Thyroid gland (tissue), 4 donors: ENCODE measurements at places on chromosomes 5 and 9. TPM values are rescaled to one million over a fixed set of nuclear protein-coding genes. Genes with fewer than 3 reads are reported as not detected.
A peak's percentile ranks its signal among the peaks of the same experiment; 100 is the strongest.

TMEM252 gene
- not detected for total RNA-seq

CSF1R gene
- total RNA-seq: 9.1 TPM

RNF14 gene
- 57.7 TPM for total RNA-seq

REEP2 gene
- total RNA-seq: 0.54 TPM

SLC6A7 gene
- not detected for total RNA-seq

PCDHA4 gene
- 2.1 TPM for total RNA-seq

FAM169A gene
- 26.2 TPM for total RNA-seq

LMX1B gene
- 1.0 TPM for total RNA-seq

GRCh38 chr5:127295454-127295853, 4.9 kb downstream of the MEGF10 start:
- H3K27ac ChIP-seq: no peak overlapping the region
- no peaks in the 10 kb centered on the region for H3K36me3 ChIP-seq
- no peak for DNase-seq
- H3K27me3 ChIP-seq: no peaks in the 10 kb centered on the region

- no peaks in the 10 kb centered on the region for H3K27me3 ChIP-seq
- no peaks in the 10 kb centered on the region for H3K36me3 ChIP-seq
- H3K4me1 ChIP-seq: peaks cover 18% of the 10 kb centered on the region
- DNase-seq: no peak
Observed at GRCh38 chr5:177367981-177368868, 10.5 kb downstream of the RGS14 start.

DNA sequence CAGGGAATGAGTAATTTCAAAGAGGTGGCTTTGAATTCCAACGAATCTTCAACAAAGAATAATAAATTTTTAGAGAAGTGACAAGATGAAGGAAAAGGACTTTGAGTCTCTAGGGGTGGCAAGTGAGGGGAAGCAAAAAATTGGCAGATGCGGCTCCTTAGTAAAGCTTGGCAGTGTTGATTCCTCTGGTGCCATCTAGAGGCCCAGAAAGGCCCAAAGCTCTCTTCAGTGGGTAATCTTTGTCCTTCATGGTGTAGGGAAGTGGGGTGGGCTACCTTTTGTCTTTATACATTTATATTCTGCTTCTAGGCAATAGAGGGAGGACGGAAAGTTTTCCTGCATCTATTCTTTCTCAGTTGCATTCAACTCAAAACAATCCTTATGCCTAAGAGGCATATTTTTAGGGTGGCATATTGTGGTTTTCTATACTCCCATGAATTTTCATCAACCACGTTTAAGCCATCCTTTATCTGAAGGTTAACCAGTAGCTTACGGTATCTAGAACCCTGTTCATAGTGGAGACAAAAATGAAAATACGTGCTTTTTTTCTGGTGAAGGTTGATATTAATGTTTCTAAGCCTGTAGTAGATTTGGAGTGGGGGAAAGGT, 17.5 kb upstream of the ROPN1L start:
- no peak overlapping the region for H3K4me3 ChIP-seq
- H3K4me1 ChIP-seq: no peaks in the 10 kb centered on the region
- no peaks in the 10 kb centered on the region for H3K27me3 ChIP-seq
- peaks cover 35% of the 10 kb centered on the region for H3K36me3 ChIP-seq
- DNase-seq: peak; percentile 38

GRCh38 chr9:6142799-6143454, 72.7 kb upstream of the IL33 start:
- H3K27me3 ChIP-seq: no peaks in the 10 kb centered on the region
- DNase-seq: no peak
- H3K4me3 ChIP-seq: no peak overlapping the region
- H3K36me3 ChIP-seq: no peaks in the 10 kb centered on the region

- H3K4me3 ChIP-seq: no peak overlapping the region
- no peak for DNase-seq
- no peaks in the 10 kb centered on the region for H3K27me3 ChIP-seq
- H3K4me1 ChIP-seq: no peaks in the 10 kb centered on the region
- H3K27ac ChIP-seq: no peak overlapping the region
Observed at GRCh38 chr5:60852940-60853339, 8.9 kb upstream of the ELOVL7 start.

DNA sequence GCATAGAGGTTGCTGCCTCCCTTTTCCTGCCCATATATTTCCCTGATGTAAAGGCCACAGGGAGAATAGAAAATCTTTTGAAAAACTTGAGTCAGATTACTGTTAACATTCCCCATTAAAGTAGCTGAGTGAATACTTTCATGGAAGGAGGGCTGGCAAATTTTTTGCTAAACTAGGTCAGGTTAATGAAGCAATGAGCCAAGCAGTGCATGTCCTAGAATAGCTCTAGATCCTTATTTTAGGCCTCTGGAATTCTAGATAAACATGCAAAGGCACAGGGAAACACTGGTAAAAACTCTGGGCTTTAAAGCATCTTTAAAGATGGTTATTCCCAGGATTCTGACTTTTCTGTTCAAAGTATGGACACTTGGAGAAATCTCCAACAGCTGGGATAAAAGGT, 27.9 kb downstream of the TTC1 start:
- peaks cover 5% of the 10 kb centered on the region for H3K36me3 ChIP-seq
- no peaks in the 10 kb centered on the region for H3K27me3 ChIP-seq
- peaks cover 10% of the 10 kb centered on the region for H3K4me1 ChIP-seq
- no peak for DNase-seq
- no peak overlapping the region for H3K4me3 ChIP-seq

- no peaks in the 10 kb centered on the region for H3K36me3 ChIP-seq
- DNase-seq: no peak
- no peaks in the 10 kb centered on the region for H3K27me3 ChIP-seq
- peak overlapping the region; percentile 66 for H3K27ac ChIP-seq
- no peak overlapping the region for H3K4me3 ChIP-seq
Observed at GRCh38 chr5:123438244-123438643, 15.0 kb upstream of the CEP120 start.

DNA sequence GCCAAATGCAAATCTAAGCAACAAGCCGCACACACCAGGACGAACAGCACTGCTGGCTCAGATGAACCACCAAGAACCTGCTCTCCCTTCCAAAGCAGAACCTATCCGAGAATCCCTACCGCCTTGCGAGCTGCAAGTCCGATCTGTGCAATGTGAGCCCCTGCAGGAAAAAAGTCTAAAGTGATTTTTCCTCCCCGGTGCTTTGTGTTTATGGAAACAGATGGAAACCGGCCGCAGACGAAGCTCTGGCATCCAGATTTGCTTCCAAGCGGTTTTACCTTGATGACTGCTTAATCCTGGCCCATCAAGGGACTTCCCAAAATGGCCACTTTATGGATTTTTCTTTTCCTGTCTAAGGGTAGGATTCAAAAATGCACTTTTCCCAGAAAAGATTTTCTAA, 112.5 kb downstream of the VAV2 start:
- H3K27ac ChIP-seq: no peak overlapping the region
- no peak overlapping the region for H3K4me3 ChIP-seq
- DNase-seq: no peak
- no peaks in the 10 kb centered on the region for H3K36me3 ChIP-seq
- no peaks in the 10 kb centered on the region for H3K27me3 ChIP-seq

DNA sequence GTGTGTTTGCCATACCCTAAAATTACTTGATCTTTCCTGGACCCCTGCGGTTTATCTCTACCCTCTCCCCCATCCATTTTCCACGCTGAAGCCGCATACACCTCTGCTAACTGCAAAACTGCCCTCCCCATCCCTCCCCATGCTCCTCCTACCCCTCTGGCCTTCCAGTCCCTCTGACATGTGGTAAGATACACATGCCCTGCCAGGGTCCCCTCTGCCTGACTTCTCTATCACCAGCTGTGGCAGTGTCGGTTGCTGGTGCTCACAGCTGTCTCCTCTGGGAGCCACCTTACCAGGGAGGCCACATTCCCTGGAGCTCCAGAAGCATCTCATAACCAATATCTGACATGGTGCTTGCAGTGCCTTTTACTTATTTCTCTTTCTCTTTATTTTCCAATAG, 58.9 kb upstream of the COL15A1 start:
- no peak for DNase-seq
- no peak overlapping the region for H3K27ac ChIP-seq

DNA sequence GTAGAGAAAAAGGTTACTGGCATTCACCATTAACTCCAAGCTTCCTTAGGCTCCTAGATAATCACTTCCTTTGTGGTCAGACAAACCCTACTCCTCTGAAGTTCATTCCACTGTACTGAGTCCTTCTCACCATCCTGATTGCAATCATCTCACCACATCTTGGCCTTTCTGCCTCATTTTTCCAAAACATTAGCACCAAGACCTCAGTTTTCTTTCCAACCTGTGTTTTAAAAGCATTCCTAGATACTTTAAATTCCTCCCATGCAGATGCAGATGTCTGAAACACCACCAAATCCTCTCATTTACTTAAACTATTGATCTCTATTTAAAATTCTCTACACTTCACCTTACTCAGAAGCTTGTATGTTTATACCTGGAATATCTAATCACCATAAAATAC, 961.3 kb upstream of the CTNND2 start:
- no peak for DNase-seq
- H3K27ac ChIP-seq: no peak overlapping the region
- no peak overlapping the region for H3K4me3 ChIP-seq
- no peaks in the 10 kb centered on the region for H3K36me3 ChIP-seq
- no peaks in the 10 kb centered on the region for H3K27me3 ChIP-seq

GRCh38 chr5:141637123-141637766, 448 bp downstream of the RELL2 start:
- no peaks in the 10 kb centered on the region for H3K36me3 ChIP-seq
- no peak for DNase-seq
- peaks cover 34% of the 10 kb centered on the region for H3K4me1 ChIP-seq
- peak overlapping the region; percentile 99 for H3K4me3 ChIP-seq

- H3K27me3 ChIP-seq: no peaks in the 10 kb centered on the region
- no peak overlapping the region for H3K4me3 ChIP-seq
- H3K36me3 ChIP-seq: peaks cover 33% of the 10 kb centered on the region
- H3K27ac ChIP-seq: no peak overlapping the region
- no peaks in the 10 kb centered on the region for H3K4me1 ChIP-seq
- DNase-seq: no peak
Observed at GRCh38 chr5:154962494-154962893, 21.6 kb downstream of the MRPL22 start.

DNA sequence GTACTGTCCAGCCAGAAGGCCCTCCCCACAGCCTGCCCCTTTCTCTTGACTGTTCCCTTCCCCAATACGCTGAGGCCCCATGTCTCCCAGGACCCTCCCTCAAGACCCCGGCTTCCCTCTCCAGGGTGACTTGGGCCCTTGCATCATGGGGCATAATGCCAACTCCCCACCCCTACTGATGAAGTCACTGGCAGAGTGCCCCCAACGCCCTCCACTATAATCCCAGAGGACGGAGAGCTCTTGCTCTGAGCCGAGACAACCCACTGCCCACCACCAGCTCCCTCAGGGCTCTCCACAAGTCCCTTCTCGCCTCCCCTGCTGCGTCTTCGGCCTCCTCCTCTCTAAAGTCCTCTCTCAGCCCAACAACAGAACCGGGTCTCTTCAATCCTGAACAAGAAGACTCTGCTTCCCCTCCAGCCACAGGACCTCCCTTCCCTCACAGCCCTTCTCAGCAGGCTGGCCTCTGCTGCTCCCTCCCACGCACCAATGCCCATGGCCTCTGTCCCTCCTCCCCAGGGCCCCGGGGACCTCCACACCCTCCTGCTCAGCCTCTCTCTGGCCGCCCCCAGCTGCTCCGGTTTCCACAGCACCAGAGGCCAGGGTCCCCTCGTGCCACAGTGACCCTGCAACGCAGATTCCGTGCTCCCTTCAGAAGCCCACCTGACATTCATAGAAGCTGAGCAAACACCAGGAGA, 47.6 kb downstream of the ADAMTS2 start:
- H3K36me3 ChIP-seq: no peaks in the 10 kb centered on the region
- no peak overlapping the region for H3K4me3 ChIP-seq
- no peaks in the 10 kb centered on the region for H3K4me1 ChIP-seq

GRCh38 chr5:172175263-172175719, 12.7 kb downstream of the STK10 start:
- DNase-seq: peak; percentile 32
- H3K27me3 ChIP-seq: no peaks in the 10 kb centered on the region
- H3K4me3 ChIP-seq: no peak overlapping the region
- H3K27ac ChIP-seq: no peak overlapping the region
- H3K36me3 ChIP-seq: no peaks in the 10 kb centered on the region
